ENCODE measurements at places on chromosomes 3 and 15. TPM values are rescaled to one million over a fixed set of nuclear protein-coding genes. Genes with fewer than 3 reads are reported as not detected.

DNA sequence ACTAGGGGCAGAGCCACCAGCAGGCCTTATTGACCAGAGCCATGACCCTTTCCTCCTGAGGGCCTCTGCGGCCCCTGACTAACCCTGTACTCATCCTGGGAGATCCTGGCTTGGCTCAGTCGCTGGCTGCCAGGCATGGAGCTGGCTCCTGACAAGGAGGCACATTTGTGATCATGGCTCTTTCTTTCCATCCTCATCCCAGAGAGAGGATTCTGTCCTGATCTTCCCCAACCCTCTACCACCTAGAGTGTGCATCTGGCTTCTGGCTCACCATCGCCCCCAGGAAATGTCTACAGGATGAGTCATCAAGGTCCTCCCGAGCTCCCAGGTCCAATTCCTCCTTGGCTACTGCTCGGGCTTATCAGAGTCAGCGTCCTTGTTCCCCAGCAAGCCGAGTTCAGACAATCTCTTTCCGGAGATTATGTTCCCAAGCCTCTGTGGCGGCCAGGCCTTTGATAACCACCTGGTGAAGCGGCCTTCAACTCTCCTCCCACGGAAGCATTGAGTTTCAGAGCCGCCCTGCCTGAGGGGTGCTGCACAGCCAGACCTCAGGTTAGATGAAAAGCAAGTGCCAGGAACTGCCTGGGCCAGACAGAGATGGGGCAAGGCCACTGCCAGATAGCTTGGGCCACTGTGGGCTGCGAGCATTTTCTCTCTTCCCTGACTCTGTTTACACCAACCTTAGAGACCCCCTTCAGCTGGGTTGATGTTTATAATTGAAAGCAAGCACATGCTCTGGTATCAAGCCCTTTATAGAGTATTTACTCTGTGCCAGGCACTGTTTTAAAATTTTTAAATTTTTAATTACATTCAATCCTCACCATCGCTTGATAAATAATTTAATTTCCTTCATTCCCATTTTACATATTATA is 44.3 kb upstream of the MRPS22 start:
- no peak for DNase-seq

Gene KCNMB2
- total RNA-seq: not detected

GRCh38 chr15:40297356-40297755 is 10.4 kb downstream of the PLCB2 start:
- no peak for DNase-seq

- no peak for DNase-seq
Measured at GRCh38 chr3:18334837-18335601, 90.1 kb downstream of the SATB1 start.

GRCh38 chr3:170614214-170614966 is 28.5 kb upstream of the SLC7A14 start:
- no peak for DNase-seq

Gene RTP1
- not detected for total RNA-seq
